Epithelial cell of esophagus (primary cell): ENCODE measurements at places on chromosomes 4 and X.

GRCh38 chrX:103330681-103331288, 746 bp downstream of the TCEAL7 start:
- no peak for DNase-seq

GRCh38 chr4:47462799-47463234, 685 bp downstream of the COMMD8 start:
- DNase-seq: peak; percentile 27

DNA sequence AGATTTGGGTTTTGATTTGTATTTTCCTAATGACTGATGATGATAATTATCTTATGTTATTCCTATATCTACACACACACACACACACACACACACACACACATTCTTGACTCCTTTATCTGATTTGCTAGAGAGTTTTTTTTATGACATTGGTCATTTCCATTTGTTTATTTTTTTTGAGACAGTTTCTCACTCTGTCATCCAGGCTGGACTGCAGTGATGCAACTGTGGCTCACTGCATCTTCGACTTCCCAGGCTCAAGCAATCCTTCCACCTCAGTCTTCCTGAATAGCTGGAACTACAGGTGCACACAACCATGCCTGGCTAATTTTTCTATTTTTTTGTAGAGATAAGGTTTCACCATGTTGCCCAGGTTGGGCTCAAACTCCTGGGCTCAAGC, 6.7 kb downstream of the ZNF81 start:
- peak; percentile 2 for DNase-seq

GRCh38 chrX:80810365-80810978, 795 bp upstream of the BRWD3 start:
- no peak for DNase-seq

DNA sequence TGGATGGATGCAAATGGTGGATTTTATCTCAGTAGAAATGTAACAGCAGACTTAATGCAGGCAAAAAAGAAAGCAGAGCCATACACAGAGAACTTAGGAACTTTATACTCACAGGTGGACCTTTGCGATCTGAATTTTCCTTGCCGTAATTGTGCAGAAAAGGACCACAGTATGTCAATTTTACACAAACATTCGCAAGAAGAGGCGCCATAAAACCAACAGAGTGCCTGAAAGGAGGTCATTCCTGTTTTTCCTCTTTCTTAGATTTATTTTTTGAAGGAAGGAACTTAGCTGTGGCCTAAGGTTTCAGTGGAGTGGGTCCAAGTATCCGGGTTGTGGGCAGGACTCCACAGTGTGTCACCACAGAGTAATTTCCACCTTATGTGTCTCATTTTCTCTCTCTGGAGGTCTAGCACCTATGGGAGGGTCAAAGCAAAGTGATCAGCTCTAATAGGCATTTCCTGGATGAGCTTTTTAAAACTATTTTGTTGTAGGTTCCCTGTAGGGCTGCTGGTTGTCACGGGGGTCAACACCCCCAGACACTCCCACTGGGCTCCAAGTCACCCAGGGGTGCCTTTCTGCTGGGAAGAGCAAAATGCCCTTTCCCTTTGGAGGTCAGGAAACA, 24.7 kb upstream of the PBDC1 start:
- DNase-seq: peak; percentile 47

GRCh38 chr4:183788308-183788905, 116.7 kb upstream of the STOX2 start:
- DNase-seq: no peak

DNA sequence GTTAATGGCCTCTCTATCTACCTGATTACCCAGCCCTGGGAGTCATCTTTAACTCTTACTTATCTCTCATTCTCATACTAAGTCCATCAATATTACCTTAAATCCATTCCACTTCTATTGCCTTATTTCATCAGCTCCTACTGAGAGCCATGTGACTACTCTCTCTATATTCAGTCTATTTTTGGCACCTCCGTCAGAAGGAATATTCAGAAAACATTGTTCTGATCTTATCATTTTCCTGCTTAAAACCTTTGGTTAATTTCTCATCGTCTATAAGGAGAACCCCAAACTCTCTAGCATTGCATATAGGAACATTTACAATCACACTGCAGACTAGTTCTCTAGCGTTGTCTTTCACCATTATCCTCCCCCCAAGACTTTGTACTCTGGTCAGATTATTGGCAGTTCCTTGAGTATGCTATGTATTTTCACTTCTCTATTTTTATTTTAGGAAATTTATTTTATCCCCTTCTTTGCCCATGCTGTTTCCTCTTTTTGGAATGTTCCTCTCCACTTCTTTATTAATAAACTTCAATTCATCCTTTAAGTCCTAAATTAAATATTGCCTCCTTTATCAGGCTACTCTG, 13.7 kb upstream of the AMMECR1 start:
- DNase-seq: no peak

GRCh38 chrX:24169211-24169610, 19.7 kb downstream of the ZFX start:
- no peak for DNase-seq

DNA sequence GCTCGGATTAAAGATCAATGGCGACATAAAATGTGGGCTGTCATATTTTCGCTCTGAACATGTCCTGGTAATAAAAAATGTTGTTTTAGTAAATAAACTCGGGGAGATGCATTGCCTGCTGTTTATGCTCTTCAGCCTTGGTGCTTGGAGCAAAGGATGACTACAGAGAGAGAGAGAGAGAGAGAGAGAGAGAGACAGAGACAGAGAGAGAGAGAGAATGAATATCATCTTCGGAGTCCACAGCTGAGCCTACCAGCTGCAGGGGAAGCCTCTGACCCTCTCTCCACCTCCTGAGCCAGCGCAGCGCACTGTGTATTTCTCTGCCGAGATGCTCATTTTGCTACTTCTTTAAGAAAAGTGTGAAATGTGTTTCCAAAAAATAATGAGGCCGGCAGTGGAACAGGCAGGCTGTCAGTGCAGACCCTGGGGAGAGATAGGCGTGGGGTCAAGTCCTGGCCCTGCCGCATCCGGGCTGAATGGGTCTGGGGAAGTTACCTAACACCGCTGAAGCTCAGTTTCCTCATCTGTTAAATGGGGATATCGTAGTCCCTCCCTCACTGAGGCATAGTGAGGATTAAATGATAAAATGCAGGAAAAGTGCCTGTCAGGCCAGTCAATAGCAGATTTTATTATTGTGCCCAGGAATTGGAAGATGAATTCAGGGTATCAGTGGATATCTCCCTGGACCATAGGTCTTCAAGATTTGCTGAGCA, 58.5 kb upstream of the LGI2 start:
- no peak for DNase-seq

- DNase-seq: no peak
Measured at GRCh38 chr4:188649635-188650034, 510.4 kb downstream of the TRIML1 start.

- no peak for DNase-seq
Measured at GRCh38 chr4:110953191-110953590, 330.3 kb upstream of the PITX2 start.

- no peak for DNase-seq
Measured at GRCh38 chr4:109913596-109914241, 1.0 kb downstream of the EGF start.

- DNase-seq: no peak
Measured at GRCh38 chr4:113327494-113327893, 278.0 kb downstream of the ANK2 start.

GRCh38 chr4:86403575-86403974, 43.7 kb upstream of the MAPK10 start:
- no peak for DNase-seq

DNA sequence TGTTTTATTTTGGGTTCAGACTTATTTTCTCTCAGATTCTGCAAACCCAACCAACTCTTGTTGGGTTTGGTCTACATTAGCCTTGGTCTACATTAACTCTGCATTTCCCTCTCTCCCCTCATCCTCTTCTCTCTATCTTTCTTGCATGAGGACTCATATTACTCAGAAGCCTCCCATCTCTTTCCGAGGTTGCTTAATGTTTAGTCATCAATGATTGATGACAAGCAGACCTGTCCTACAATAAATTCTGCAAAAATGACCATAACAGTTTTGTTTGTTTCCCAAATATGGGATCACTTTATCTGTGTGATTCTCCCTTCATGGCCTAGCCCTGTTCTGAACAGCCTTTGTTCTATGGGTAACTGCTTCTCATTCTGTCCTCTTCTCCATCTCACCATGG, 75.2 kb downstream of the GABRB1 start:
- peak; percentile 37 for DNase-seq

DNA sequence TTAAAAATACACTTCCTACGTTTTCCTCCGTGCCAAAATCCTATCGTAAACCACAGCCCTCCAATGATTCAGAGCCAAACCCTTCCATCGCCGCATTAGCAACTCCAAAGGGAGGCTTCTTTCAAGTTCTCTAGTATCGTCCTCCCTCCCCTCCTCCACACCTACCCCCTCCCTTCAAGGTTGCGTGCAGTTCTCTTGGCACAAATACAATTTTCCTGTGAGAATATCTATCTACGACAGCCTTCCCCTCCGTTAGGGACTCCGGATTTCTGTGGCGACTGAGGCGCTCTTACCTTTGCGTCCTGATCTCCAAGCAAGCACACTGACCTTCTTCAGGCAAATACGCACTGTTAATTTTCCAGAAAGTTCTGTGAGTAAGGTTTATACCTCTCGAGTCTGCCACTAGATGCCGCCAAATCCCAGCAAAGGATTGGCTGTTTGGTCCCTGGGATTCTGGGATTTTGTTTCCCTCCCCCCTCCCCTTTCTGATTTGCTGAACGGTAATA, 1.2 kb upstream of the MORF4L2 start:
- peak; percentile 76 for DNase-seq

DNA sequence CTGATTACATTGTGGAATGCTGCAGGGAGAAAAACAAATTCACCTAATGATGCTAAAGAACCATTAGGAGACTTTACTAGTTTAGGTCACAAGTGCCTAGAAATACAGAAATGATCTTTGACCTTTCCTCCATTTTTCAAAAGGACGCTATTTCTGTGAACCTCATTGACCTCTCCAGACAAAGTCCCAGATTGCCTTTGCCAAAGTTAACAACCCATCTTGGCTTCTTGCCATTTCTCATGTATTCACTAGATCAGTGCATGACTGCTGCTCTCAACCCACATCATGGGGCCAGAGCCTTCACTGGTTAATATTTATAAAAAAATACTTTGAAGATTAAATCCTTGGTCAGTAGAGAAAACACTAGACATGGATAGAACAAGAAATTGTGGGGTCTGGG, 19.9 kb upstream of the AR start:
- DNase-seq: no peak
